Fibroblast of lung (primary cell): ENCODE measurements at places on chromosomes 1 and 21. TPM values are rescaled to one million over a fixed set of nuclear protein-coding genes. Genes with fewer than 3 reads are reported as not detected.

CFHR5 gene
- not detected in 2 replicates for total RNA-seq

FBLIM1 gene
- 17.3 and 27.7 TPM in 2 replicates for total RNA-seq

CA6 gene
- total RNA-seq = not detected in 2 replicates

ZNF697 gene
- 22.3 and 23.0 TPM in 2 replicates for total RNA-seq

PHACTR4 gene
- total RNA-seq = 4.4 and 6.9 TPM in 2 replicates

SPRR1A gene
- not detected in 2 replicates for total RNA-seq

CFHR4 gene
- total RNA-seq = not detected in 2 replicates

COL9A2 gene
- 2.1 and 2.8 TPM in 2 replicates for total RNA-seq

SCAMP3 gene
- 25.2 and 33.2 TPM in 2 replicates for total RNA-seq

TAS1R1 gene
- total RNA-seq = under 0.01 and 0.17 TPM in 2 replicates

FBXO44 gene
- 17.8 and 19.5 TPM in 2 replicates for total RNA-seq

FCGR1A gene
- total RNA-seq = not detected in 2 replicates
